ENCODE measurements at places on chromosomes 16 and 17.

DNA sequence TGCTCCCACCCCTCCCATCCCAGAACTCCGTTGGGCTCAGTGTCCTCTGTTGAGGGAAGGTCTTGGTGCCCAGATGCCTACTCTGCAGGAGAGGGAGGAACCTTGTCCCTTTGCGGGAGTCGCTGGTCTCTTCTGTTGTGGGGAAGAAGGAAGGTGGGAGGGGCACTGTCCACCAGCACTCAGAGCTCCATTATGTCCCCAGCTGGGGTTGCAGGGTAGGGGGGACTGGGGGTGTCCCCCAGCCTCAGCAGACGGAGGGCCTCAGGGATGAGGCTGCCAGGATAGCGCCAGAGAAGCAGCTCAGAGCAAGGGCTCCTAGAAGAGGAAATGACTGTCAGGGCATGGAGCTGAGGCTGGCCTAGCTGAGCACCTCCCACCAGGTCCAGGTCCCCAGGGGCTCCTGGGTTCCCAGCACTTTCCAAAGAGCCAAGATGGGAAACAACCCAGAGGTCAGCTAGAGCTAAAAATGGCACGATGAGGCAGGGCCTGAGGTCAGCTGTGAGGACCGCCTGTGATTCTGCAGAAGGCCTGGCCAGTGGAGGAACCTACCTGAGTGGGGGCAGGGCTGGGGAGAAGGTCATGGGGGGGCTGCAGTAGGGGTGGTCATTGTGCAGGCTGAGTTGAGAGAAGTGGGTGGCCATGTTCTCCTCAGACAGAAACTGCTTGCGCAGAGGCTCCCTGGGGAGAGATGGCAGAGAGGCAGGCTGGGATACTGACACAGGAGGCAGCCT lies 893 bp downstream of the HCFC1R1 start:
- DNase-seq = no peak

- no peak for DNase-seq
Observed at GRCh38 chr16:31699601-31700000, 171.9 kb downstream of the AHSP start.

DNA sequence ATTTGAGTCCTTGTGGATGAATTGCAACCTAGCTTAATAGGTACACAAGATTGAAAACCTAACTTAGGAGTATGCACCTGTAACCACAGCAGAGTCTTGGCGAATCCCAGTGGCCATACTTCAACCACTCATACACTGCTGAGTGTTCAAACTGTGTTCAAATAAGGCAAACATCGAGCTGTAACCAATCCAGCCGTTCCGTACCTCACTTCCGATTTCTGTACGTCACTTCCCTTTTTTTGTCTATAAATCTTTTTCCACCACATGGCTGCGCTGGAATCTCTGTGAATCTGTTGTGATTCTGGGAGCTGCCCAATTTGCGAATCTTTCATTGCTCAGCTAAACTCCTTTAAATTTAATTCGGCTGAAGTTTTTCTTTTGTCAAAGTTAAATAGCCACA lies 190.6 kb downstream of the MAF start:
- DNase-seq = no peak

- DNase-seq = no peak
Observed at GRCh38 chr17:51085150-51085805, 35.4 kb downstream of the SPAG9 start.

DNA sequence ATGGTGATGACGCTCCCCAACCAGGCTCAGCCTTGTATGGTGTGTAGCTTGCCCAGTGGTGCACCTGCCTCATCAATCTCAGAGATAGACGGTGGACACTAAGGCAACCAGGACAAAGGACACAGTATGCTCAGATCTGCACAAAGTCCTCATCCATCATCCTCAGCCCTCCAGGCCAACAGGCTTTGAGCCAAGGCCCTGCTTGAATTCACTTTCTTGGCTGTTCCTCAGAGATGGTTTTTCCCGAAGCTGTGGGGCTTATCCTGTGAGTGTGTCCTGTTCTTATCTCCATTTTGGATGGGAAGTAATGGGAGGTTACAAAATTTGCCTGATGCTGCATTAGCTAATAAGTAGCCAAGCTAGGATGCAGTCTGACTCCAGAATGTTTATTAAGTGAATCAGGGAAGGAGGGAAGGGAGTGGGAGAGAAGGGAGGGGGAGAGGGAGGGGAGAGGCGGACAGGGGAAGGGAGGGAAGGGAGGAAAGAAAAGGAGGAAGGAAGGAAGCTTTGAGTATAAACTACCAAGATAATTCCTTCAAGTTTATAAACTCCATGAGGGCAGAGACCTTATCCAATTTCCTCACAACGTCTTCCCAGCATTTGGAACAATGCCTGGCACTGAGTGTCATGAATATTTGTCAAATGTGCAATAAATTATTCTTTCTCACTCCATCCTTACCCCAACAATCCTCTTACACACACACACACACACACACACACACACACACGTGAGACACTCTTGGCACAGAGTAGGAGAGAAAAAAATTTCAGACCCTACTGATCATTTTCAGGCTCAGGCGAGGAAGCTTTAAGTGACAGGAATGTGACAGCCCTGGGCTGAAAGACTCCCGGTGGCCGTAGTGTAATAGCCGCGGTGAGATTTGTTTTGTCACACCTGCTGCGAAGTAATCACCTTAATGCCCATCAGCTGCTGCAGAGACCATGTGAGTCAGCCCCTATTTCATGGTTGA lies 84.3 kb downstream of the BMERB1 start:
- no peak for DNase-seq
